ENCODE measurements at places on chromosomes 1 and 21.
A peak's percentile ranks its signal among the peaks of the same experiment; 100 is the strongest.

- DNase-seq, result no peak
Observed at GRCh38 chr1:115465802-115466363, 127.8 kb upstream of the NGF start.

- DNase-seq, result no peak
Observed at GRCh38 chr21:37207441-37208009, 59.6 kb downstream of the VPS26C start.

- no peak for DNase-seq
Observed at GRCh38 chr1:182845379-182845778, 6.2 kb downstream of the DHX9 start.

DNA sequence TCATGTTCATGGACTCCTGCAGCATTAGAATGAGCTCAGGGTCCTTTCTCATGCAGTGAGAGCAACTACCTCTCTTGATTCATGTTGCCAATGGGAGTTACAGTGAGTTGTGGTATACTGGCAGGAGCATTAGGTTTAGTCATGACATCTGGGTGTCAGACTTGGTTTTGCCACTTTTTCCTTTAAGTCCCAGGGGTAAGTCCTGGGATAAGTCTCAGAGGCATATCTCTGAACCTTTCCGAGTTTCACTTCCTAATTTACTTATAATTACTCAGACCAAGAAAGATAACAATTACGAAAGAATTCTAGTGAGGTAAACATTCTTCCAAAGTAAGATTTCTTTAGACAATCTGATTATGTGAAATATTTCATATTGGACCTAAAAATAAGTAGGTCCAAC is 606.0 kb downstream of the SMYD3 start:
- no peak for DNase-seq

- DNase-seq, result no peak
Observed at GRCh38 chr1:153563991-153564390, 1.7 kb downstream of the S100A2 start.

GRCh38 chr1:44674113-44675000 is at the start of the genes ARMH1 and TMEM53:
ARMH1 (plus strand) TSS chr1:44674714; CDS start chr1:44689698, 14,984 bp downstream.
TMEM53 (minus strand) TSS chr1:44674481; CDS start chr1:44674391, 90 bp downstream.
- DNase-seq, result peak; percentile 92

DNA sequence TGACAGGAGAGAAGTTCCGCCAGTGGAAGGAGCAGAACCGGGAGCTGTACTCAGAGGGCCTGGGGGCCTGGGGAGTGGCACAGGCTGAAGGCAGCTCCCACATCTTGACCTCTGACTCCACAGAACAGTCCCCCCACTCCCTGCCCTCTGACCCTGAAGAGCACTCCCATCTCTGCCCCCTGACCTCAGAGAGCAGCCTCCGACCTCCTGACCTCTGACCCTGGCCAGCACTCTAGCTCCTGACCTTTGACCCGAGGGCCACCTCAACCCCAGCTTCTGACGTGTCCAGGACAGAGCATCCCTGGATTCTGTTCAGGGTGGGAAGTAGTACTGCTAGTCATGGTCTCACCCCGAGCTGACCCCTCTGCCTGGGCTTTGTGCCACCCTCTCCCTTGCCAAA is 1.1 kb upstream of the CATSPER4 start:
- DNase-seq, result no peak

GRCh38 chr1:46596846-46597245 is 7.2 kb downstream of the MKNK1 start:
- no peak for DNase-seq

GRCh38 chr1:117930173-117930447 is 571 bp downstream of the WDR3 start:
- no peak for DNase-seq

GRCh38 chr1:212656730-212657129 is 42.9 kb downstream of the BATF3 start:
- no peak for DNase-seq

DNA sequence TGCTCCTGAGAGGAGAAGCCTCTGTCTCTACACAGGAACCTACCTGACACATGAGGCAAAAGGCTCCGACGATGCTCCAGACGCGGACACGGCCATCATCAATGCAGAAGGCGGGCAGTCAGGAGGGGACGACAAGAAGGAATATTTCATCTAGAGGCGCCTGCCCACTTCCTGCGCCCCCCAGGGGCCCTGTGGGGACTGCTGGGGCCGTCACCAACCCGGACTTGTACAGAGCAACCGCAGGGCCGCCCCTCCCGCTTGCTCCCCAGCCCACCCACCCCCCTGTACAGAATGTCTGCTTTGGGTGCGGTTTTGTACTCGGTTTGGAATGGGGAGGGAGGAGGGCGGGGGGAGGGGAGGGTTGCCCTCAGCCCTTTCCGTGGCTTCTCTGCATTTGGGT is 3.9 kb upstream of the ACKR1 start:
- DNase-seq, result no peak

DNA sequence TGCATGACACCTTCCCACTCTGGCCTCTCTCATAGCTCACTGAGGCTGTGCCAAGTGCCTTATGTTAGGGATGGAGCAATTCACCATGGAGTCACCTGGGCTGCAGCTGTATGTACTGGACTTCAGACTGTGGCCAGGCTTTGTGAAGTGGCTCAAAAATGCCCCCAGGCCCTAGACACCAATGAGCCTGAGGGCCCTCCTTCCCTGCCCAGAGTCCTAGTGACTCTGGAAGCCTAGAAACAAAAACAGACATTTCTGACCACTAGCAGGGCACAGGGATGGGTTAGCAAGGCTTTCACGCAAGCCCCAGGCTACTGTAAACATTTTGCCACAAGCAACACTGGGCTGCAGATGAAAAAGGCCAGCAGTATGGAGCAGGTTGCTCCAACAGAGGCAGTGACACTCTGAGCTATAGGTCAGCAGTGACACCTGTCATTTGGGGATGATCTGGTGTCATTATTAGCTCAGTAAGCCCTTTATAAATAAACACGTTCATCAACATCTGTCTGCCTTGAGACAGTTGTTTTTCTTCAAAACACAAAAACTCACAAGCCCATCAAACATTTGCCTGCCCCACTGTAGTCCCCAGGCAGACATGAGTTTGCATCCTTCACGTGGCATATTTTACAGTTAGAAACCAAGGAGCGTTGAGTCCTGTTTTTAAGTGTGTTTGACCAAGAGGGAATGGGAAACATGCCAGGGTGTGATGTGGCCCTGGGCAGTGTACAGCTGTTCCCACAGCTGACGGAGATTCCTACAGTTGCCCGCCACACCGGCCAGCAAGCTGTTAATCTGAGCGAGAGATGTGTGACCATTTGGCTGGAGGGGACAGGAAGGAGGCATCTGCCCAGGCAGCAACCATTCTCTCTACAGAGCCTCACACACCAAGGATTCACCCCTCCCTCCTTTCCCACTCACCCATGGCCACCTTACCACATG is 66.8 kb downstream of the KCNN3 start:
- DNase-seq, result no peak

DNA sequence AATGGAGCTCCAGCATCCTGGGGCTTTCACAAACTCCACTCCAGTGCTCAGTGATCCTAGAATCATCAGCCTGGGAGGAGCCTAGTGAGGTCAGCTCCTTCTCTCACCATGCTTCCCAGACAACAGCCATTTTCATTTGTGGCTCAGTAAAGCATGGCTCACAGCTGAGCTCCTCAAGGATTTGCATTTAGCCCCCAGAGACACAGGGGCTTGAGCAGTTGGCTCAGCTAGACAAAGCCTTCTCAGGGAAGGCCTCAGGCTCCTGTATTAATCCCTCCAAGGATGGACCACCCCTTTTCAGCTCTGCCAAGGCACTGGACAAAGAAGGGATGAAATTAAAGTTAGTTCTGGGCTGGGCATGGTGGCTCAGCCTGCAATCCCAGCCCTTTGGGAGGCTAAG is 39.5 kb downstream of the ERI3 start:
- no peak for DNase-seq

GRCh38 chr1:234342774-234343173 is 30.5 kb upstream of the COA6 start:
- no peak for DNase-seq

- DNase-seq, result no peak
Observed at GRCh38 chr1:95371666-95372282, 137.8 kb downstream of the RWDD3 start.
